GM12878 (cell line): ENCODE measurements at places on chromosomes 5 and 9.

- H3K36me3 ChIP-seq, result no peaks in the 10 kb centered on the region
- H3K27me3 ChIP-seq, result no peaks in the 10 kb centered on the region
- no peaks in the 10 kb centered on the region for H3K4me1 ChIP-seq
- H3K4me3 ChIP-seq, result no peak overlapping the region
Observed at GRCh38 chr9:107637421-107638420, 148.2 kb upstream of the KLF4 start.

GRCh38 chr9:93253633-93254032 lies 69.7 kb downstream of the WNK2 start:
- H3K27ac ChIP-seq, result no peak overlapping the region
- H3K27me3 ChIP-seq, result no peaks in the 10 kb centered on the region
- DNase-seq, result no peak
- H3K4me1 ChIP-seq, result no peaks in the 10 kb centered on the region
- no peaks in the 10 kb centered on the region for H3K36me3 ChIP-seq

GRCh38 chr9:89675058-89675742 lies 70.4 kb downstream of the GADD45G start:
- no peak overlapping the region for H3K4me3 ChIP-seq
- DNase-seq, result no peak
- no peaks in the 10 kb centered on the region; the same call in 1 of the 2 replicates for H3K27me3 ChIP-seq
- no peak overlapping the region for H3K27ac ChIP-seq

DNA sequence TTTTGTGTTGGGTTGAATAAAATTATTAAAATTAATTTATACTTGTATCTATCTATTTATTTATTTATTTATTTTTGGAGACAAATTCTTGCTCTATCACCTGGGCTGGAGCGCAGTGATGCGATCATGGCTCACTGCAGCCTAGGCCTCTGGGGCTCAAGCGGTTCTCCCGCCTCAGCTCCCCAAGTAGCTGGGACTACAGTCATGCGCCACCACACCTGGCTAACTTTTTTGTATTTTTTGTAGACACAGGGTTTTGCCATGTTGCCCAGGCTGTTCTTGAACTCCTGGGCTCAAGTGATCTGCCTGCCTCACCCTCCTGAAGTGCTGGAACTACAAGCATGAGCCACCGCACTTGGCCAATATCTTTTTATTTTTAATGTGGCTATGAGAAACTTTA lies 134.7 kb upstream of the SPDL1 start:
- no peaks in the 10 kb centered on the region for H3K36me3 ChIP-seq
- H3K27ac ChIP-seq, result no peak overlapping the region
- H3K4me3 ChIP-seq, result no peak overlapping the region
- DNase-seq, result no peak

DNA sequence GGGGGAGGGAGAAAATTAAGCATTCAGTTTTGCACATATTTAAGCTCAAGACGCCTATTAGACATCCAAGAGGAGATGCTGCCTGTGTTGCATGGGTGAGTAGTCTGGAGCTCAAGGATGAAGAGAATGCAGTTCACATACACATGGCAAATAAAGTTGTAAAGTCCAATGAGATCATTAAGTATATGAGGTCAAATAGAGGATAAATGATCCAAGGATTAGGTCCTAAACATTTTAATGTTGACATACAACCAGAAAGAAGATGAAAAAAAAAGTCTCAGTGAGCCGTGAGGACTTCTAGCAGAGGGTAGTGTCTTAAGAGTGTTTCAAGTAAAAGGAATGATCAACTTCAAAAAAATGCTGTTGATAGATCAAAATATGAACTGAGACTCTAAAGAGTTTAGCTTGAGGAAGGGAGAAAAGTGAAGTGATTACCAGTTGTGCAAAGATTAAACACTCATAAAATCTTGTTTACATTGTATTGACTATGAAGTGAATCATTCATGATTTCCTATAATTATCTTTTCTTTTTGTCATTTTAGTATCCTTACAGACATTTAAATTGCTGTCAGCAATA lies 251.8 kb downstream of the ZNF608 start:
- no peak overlapping the region for H3K4me3 ChIP-seq
- no peak overlapping the region for H3K27ac ChIP-seq
- no peaks in the 10 kb centered on the region for H3K36me3 ChIP-seq
- no peaks in the 10 kb centered on the region for H3K4me1 ChIP-seq
- no peaks in the 10 kb centered on the region for H3K27me3 ChIP-seq
- DNase-seq, result no peak

GRCh38 chr5:151153766-151154272 lies 3.8 kb downstream of the ANXA6 start:
- H3K4me3 ChIP-seq, result peak overlapping the region; percentile 57
- DNase-seq, result no peak

DNA sequence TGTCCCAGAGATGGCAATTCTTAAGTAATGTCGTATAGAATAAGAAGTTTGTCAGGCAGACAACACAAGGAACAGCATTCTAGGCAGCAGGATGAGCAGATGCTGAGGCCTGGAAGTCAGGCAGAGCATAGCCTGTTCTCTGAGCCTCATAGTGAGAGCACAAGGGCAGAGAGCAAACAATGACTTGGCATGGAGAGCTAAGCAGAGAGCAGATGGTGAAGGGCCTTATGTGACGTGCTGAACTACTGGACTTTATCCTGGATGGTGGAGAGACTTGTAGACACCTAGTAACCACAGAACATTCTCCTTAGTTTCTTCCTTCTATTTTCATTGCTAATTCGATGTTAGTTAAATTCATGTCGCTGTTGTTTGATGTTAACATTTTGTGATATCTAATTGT lies 60.1 kb downstream of the KCTD16 start:
- H3K4me1 ChIP-seq, result no peaks in the 10 kb centered on the region
- no peak overlapping the region for H3K4me3 ChIP-seq
- no peak for DNase-seq
- H3K27ac ChIP-seq, result no peak overlapping the region

- H3K4me3 ChIP-seq, result no peak overlapping the region
- DNase-seq, result no peak
- no peaks in the 10 kb centered on the region for H3K27me3 ChIP-seq
- H3K27ac ChIP-seq, result no peak overlapping the region
- no peaks in the 10 kb centered on the region for H3K4me1 ChIP-seq
- H3K36me3 ChIP-seq, result peaks cover 3% of the 10 kb centered on the region; the same call in 1 of the 2 replicates
Observed at GRCh38 chr9:95067897-95068296, 249.6 kb downstream of the FANCC start.

DNA sequence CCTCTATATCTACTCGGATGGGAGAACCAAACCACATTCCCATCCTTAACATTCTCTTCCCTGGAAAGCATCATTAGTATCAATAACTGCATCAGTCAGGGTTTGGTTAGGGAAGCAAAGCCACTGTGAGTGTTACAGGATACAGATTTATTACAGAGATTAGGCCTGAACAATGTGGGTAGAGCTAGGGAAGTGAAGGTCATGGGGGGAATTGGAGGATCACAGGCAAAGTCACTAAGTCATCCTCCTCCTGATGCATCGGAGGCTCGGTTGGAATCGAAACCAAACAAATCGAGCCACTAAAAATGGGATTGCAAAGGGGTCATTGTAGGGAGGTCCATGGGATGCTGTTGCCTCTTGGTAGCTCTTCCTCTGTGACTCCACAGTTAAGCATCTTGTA lies 61.8 kb upstream of the ZBTB43 start:
- no peak for DNase-seq
- no peaks in the 10 kb centered on the region for H3K36me3 ChIP-seq
- no peak overlapping the region for H3K4me3 ChIP-seq
- no peaks in the 10 kb centered on the region for H3K27me3 ChIP-seq
- H3K27ac ChIP-seq, result no peak overlapping the region
- peaks cover 2% of the 10 kb centered on the region; the same call in 1 of the 2 replicates for H3K4me1 ChIP-seq

DNA sequence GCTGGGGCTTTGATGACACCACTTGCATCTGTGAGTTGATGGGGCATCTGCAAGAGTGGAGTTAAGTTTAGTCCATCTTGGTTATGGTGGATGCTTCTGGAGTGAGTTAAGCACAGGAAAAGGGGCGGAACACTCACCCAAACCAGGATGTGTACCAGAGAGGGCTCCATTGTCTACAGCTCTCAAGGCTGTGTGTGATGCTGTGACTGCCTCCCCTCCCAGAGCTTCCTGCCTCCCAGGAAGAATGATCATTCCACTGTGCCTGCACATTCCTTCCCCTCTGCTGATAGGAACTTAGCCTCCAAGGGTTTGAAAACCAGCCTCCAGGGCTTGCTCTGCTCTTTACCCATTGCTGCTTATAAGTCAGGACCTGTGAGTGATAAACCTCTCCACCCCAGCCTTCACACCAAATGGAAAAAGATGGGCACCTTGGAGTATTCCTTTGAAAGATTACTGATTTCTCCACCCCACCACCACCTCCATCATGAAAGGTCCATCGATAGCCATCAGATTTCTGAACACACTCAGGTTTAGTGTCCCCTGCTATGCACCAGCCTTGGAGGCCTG lies 160.1 kb upstream of the SPRY4 start:
- H3K27ac ChIP-seq, result no peak overlapping the region
- no peak overlapping the region for H3K4me3 ChIP-seq
- no peaks in the 10 kb centered on the region for H3K36me3 ChIP-seq

DNA sequence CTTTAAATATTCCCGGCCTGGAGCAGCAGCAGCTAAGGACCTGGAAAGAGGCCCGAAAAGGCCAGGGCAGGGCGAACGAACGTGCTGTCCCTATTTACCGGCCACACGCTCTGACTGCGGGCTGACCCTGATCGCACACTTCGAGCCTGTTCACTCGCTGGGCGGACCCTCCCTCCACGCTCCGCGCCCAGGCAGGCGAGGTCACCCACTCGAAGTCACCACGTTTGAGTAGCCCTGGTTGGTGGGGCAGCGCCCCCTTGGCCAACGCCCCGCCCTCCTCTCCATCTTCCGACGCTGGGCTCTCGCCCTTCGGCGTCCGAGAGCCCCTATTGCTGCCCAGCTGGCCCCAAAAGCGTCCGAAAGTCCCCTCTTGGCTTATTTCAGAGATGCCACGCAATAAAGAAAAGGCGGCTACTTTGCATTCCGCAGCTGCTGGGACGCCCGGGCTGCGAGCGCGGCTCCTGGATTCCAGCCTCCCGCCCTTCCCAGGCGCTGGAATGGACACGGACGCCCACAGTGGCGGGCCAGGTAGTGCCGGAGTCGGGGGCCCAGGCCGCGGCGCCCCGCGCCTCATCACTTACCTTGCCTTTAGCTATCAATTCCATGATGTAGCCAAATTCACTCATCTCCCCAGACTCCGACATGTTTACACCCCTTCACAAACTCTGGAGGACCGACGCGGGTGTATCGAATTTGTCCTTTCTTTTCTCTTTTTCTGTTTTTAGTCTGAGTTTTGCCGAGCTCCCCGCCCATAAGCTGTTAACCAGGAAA lies 9.9 kb upstream of the TRIM36 start:
- H3K27me3 ChIP-seq, result peaks cover 30% of the 10 kb centered on the region
- H3K27ac ChIP-seq, result no peak overlapping the region
- H3K36me3 ChIP-seq, result no peaks in the 10 kb centered on the region
- peak overlapping the region; percentile 70 for H3K4me3 ChIP-seq
- no peak for DNase-seq

DNA sequence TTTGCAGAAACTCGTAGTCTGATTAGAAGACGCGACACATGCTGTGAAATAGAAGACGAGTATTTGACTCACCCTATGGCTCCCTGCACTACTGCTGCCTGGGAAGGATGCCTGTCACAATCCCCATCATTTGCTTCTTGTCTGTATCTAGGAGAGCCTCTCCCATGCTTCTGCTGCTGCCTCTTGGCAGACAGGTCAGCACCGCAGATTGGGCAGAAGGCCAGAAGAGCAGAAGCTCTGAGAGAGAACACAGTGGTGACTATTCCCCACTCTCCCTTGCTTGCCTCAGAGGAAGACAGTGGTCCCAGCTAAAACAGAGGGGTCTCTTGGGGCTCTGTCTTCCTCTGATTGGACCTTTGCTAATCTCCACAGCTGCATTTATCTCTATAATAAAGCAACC lies 84.0 kb upstream of the SMIM32 start:
- no peak overlapping the region for H3K27ac ChIP-seq
- H3K27me3 ChIP-seq, result no peaks in the 10 kb centered on the region
- DNase-seq, result no peak
- no peaks in the 10 kb centered on the region for H3K36me3 ChIP-seq
- no peak overlapping the region for H3K4me3 ChIP-seq
- no peaks in the 10 kb centered on the region for H3K4me1 ChIP-seq

GRCh38 chr5:2909035-2909434 lies 157.6 kb upstream of the IRX2 start:
- H3K4me3 ChIP-seq, result no peak overlapping the region
- no peak overlapping the region for H3K27ac ChIP-seq
- no peaks in the 10 kb centered on the region for H3K27me3 ChIP-seq
- H3K4me1 ChIP-seq, result no peaks in the 10 kb centered on the region
- H3K36me3 ChIP-seq, result no peaks in the 10 kb centered on the region
- DNase-seq, result no peak

GRCh38 chr5:88081877-88082276 lies 186.8 kb downstream of the TMEM161B start:
- no peak overlapping the region for H3K27ac ChIP-seq
- no peak for DNase-seq
- H3K27me3 ChIP-seq, result no peaks in the 10 kb centered on the region
- H3K4me3 ChIP-seq, result no peak overlapping the region
- no peaks in the 10 kb centered on the region for H3K4me1 ChIP-seq
